NCI-H1417 treated with DMSO at 0.1 percent for 48 hours (cell line): ENCODE measurements at places on chromosomes 16 and 17.

- no peak for DNase-seq
Observed at GRCh38 chr17:27323538-27324215, 29.8 kb downstream of the WSB1 start.

- no peak for DNase-seq
Observed at GRCh38 chr17:19381361-19381740, 3.1 kb downstream of the MAPK7 start.

GRCh38 chr16:10191096-10191495 is 8.9 kb upstream of the GRIN2A start:
- no peak for DNase-seq

DNA sequence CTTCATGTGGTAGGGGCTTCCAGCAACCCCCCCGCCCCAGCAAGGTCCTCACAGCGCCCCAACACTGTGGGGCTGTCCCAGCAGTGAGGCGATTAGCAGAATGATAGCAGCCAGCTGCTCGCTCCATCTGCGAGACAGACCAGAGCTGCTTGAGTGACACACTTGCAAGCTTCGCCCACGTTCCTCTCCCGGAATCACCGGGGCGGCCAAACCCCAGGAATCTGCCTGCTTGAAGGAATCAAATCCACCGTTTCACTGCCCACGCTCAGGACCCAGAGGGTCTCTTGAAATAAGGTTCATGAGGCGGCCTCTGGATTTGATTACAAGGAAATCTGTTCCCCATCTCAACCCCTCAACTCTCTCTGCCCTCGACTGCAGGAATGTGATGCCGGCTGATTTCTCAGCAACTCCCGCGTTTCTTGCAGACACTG is 356.0 kb downstream of the C16orf95 start:
- no peak for DNase-seq

DNA sequence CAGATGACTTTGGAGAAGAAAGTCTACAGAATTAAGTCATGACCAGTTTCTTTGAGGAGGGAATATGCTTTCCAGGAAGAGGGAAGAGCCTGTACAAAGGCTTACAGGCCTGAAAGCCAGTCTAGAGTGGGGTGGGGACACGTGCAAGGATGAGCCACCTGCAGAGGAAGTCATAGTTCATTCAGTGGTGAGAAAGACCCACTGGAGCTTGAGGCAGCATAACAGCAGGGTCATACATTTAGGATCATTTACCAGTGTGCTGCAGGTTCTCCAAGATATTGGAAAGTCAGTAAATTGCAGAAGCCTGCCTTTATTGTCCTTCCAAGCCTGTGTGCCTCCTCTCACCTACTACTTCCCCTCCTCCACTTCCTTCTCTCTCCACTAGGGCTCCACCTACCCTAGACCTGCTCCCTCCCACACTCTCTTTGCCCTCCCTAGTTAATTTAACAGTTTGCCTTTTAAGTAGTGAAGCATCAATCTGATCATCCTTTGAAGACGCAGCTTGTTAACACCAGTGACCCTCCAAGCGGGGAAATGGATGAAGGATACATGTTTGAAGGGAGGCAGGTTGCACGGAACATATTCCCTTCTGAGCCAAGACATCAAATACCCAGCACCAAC is 40.2 kb downstream of the CDRT15 start:
- DNase-seq, result no peak

GRCh38 chr17:74842599-74843351 is 16.9 kb downstream of the GRIN2C start:
- DNase-seq, result no peak

DNA sequence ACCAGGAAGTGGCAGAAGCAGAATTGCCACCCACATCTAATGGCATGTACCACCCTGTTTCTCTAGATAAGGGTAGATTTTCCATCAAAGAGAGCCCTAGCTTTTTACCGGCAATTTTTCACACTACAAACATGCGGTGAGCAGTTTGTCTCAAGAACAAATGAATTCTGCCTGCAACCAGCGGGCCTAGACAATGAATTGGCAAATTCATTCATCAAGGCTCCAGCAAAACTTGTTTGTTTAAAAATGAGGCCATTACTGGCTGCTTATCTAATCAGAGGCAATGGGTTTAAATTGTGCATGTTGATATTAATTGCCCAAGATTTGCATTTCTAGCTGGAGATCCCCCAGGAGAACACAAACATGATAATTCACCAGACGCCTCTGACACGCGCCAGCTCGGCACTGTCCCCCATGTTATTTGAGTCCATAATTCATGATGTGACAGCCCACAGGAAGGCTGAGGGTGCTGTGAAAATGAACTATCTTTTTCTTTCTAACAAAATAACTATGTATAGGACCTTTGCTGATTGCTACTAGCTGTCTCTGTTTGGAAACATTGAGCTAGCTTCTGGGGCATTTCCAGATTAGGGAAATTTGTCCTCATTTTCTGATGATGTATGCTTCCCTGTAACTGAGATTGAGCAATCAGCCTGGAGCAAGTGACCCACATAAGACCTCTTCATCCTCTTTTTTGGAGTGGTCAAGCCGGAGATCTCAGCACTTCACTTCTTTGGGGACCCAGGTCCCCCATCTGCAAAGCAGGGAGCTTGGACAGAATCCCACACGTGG is 80.8 kb downstream of the CNGB1 start:
- no peak for DNase-seq

DNA sequence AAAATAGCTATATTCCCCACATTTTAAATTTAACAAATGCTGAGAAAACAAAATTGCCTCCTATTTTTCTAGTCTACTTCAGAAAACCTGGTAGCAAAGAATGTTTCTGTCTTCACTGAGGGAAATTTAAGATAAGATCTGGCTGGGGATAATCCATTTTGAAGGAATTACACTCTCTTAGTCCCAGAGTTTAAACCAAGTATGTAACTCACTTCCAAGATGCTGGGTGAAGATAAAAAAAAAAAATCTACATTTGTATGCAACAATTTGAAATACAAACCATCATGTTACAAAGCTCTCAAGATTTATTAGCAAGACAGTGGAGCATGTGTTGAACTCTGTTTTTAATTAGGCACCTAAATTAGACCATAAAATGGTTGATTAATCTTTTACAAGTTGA is 5.7 kb downstream of the HS3ST3B1 start:
- no peak for DNase-seq

GRCh38 chr16:89900885-89901284 is 17.8 kb upstream of the MC1R start:
- no peak for DNase-seq

DNA sequence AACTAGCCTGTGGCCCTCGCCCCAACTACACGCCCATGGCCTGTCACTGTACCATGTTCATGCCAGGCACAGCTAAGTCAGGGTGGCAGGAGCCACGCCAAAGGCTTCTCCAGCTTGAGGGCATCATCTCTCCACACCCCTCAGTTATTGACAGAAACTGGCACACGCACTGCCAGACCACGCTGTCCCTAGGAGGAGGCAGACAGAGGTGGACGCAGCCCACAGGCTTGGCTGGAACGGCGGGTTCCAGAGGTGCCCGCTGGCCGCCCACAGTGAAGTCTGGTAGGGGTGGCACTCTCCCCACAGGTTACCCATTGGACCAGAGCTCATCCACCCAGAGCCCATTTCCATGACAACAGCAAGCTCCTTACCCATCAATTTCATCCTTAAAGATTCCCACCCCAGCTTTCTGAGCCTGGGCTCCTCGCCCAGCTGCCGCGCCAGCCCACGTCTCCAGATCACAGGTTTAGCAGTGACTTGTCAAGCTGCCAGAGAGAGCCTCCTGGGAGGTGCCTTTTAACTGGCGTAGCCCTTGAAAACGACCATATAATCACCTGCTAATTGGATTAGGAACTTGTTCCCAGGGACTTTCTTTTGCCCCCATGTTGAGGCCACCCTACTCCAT is 27.9 kb downstream of the RPRML start:
- no peak for DNase-seq

DNA sequence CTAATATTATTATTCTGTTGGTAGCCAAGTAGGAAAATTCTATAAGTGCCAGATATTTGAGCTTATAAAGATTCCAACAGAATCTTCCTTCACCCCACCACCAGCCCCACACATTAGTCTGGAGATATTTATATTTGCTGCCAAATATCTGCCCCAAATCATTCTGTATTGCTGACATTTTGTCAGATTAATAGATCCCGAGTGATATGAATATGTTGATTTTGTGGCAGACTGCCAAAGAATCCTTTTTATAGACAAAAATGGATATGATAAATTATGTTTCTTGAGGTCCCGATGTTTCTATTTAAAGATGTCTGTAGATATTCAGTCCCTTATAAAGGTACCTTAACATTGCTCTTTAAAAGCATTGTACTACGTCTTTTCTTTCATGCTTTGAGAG is 162.2 kb upstream of the KCNJ16 start:
- no peak for DNase-seq

DNA sequence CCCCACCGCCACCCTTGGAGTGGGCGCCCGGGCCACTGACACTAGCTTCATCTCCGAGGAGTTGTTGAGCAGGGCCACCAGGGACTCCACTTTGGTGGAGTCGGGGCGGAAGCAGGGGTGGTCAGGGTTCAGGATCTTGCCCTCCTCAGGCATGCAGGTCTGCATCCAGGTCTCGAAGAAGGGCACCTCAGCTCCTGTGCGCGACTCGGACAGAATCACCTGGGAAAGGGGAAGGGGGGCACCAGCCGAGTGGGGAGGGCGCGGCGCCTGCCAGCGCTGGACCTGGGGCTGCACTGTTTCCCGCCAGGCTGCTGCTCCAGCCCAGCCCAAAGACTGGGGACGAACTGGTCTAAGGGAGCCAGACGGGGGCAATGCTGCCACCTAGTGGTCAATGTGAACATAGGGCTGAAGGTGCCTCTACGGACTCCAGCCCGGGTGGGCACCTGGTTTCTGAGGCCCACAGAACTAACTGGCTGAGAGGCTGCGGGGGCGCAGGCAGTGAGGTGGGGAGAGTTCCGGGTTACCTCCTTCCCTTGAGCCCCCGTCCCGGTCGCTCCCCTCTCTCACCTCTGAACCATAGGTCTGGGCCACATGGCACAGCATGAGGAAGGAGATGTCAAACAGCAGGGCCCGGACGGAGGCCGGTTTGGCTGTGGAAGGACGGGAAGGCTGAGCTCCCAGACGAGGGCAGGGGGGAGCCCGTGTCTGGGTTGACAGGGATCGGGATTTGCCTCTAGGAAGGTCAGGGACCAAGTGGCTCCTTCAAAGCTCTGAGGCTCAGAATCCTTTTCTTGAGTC is 11.8 kb downstream of the CSF3 start:
- no peak for DNase-seq

DNA sequence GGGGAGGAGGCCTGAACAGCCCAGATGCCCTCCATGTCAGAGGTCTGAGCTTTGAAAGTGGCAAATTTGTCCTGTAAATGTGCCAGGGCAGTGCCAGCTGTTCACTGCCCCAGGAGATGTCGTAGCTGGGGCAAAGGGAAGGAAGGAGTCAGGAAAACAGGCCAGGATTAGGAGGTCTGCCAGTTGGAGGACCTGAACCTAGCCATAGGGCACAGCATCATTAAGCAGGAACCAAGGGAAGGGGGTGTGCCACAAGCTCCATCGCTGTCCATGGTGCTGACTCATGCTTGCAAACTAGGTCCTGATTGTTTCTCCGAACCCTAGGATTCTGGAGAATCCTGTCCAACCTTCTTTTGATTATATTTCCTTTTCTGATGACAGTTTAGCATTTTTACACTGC is 124.2 kb downstream of the TMEM132E start:
- DNase-seq, result no peak

- DNase-seq, result no peak
Observed at GRCh38 chr17:82734987-82735866, at the start of gene FN3K. Gene FN3K (plus strand): TSS chr17:82735615. CDS start chr17:82735637, 22 bp downstream.

DNA sequence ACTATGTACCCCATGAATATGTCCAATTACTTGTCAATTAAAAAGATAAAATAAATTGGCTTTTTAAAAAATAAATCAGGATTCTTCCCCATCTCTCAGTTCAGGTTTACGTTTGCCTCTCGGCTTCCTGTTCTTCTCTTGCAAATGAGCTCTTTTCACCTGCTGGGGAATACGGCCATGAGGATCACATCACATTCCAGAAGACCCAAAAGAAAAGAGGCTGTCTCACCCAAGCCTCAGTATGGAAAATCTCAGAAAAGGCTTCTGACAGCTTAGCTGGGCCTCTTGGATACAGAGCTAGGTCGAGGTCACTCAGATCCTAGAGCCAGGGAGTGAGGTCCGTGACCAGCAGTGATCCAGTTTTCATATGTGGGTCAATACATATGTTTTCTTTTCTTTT is 171.2 kb upstream of the SDK2 start:
- no peak for DNase-seq

GRCh38 chr16:12874186-12874585 is 27.2 kb upstream of the SHISA9 start:
- DNase-seq, result no peak

DNA sequence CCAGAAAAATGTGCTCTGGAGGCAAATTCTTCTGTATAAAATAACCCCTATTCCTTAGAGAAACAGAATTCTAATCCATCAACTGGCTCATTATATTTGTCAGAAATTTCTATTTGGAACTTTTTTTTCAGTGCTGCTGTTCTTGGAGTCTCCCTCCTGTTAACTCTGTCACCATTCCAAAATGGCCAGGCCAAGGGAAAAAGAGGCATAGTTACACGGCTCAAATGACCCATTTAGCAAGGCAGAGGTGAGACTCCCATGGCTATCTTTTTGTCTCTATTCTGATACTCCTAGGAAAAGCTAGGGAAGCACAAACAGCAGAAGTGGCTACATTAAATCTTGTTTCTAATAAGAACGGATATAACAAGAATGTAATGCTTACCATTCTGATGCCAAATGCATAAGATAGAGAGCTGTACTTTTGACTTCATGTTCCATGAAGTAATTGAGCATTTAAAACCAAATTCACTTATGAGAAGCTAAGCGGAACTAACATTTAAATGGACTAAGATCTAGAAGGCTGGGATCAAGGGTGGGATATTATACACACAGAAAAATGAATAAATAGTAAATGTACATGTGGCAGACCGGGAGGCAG is 64.4 kb upstream of the CORO6 start:
- no peak for DNase-seq

DNA sequence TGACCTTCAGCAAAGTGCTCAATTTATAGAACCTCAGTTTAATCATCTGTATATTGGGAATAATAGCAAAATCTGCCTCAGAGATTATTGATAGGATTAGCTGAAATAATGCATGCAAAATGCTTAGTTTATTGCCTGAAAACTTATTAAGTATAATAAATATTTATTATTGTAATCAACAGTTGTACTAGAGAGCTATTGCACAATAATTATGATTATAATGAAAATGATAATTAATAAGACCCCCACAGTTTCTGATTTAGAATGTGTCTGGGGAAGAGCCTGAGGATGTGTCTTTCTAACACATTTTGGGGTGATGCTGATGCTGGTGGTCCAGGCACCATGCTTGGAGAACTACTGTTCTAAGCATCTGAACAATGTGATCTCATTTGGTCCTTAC is 419.6 kb downstream of the NPIPA7 start:
- DNase-seq, result no peak

- DNase-seq, result no peak
Observed at GRCh38 chr16:28558456-28558855, 4.7 kb downstream of the SGF29 start.

GRCh38 chr17:72165867-72166439 is 45.1 kb downstream of the SOX9 start:
- DNase-seq, result no peak
